Germinal center (tissue), 1 donor: ENCODE measurements at places on chromosomes 12 and 14.

- no peak for DNase-seq
Observed at GRCh38 chr14:70114621-70115156, 74.1 kb downstream of the SLC8A3 start.

GRCh38 chr14:71114565-71114964 lies 207.3 kb downstream of the PCNX1 start:
- DNase-seq: no peak

- no peak for DNase-seq
Observed at GRCh38 chr14:76950055-76951020, 78.2 kb downstream of the IRF2BPL start.

GRCh38 chr12:15726027-15726877 lies 62.9 kb downstream of the EPS8 start:
- DNase-seq: no peak

DNA sequence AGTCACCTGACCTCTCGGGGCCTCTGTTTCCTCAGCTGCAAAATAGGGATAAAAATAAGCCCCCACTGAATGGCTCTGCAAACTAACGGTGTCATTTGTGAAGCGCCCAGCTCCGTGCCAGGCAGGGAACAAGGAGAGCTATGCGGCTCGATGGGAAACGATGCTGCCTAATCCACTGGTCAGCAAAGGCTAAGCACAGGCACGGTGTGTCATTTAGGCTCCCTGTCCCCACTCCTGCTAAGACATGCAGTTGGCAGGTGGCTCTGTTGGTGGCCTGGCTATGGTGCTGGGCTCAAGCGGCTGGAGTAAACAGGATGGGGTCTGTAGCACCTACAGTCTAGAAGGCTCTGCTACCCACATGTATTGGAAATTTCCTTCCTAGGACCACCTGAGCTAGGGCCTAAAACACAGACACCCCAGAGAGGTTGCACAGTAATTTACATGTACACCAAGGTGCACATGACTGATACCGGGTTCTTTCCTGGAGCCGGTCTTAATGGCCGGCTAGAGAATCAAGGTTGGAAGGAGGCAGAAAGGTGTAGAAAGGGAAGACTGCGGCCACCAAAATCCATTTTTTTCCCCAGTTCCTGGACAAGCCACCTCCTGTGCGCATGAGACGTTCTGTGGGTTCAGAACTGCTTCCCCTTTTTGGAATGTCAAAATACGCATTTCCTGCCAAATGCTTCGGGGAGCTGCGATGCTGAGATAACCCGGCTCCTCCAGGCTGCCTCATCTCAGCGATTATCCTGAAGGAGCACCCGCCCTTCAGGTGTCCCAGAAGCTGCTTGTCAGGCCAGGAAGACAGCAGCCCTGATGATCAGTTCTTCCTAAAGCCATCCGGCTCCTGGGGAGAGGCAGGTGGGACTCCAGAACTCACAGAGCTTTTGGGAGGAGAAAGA lies 1.0 kb downstream of the CACNA2D4 start:
- DNase-seq: peak; percentile 33

DNA sequence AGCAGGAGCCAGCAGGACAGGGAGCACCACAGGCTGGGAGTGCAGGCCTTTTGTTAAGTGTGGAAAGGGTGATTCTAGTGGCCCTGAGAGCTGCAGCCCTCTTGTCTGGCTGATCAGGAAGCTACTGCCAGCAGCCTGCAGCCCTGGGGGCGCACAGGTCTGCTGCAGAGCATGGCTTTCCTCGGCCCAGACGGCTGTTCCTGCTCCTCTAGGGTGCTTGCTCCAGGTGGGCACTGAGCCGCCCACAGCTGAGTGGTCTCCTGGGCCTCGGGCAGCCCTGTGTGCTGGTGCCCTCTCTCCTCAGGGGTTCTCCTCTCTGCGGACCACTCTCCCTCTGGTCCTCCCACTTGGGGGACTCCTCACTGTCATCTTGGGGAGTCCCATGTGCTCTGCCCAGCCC lies 18.9 kb downstream of the CCDC88C start:
- DNase-seq: no peak

DNA sequence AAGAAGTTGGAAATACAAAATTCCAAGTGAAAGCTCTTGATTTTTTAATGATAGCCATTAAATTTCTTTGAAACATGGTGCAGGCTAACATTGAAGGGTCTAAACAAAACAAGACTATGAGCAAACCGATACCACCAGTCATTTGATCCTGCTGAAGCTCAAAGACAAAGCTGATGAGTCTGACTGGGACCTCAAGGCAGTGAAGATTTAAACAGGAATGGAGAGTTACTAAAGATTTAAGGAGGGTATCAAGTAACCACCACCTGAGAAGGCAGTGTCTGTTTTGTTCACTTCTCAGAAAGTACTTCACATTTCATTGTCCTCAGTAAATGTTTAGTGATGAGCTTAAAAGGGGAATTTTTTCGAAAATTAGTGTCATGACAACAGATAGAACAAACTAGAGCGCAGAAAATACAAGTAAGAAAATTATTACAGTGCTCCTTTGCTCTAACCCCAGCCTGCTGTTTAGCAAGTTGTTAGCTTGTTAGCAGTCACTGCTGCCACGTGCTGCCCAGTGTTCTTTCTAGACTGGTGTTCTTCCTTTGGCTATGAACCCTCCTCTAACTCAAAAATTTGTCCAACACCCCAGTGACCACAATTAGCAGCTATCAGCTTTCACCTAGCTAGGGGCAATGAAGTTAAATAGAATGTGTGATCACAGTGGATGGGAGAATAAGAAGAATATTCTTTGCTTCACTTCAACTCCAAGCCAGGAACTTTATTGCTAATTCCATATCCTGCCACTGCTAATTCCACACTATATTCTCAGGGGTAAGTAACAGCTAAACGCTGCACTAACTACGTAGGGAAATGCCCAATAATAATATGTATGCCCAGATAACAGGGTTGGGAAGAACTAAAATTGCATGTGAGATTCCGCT lies 41.1 kb downstream of the YAF2 start:
- DNase-seq: no peak
